ENCODE measurements at places on chromosomes 2 and 18.

- DNase-seq: no peak
Measured at GRCh38 chr2:152626911-152627339, 90.3 kb downstream of the PRPF40A start.

DNA sequence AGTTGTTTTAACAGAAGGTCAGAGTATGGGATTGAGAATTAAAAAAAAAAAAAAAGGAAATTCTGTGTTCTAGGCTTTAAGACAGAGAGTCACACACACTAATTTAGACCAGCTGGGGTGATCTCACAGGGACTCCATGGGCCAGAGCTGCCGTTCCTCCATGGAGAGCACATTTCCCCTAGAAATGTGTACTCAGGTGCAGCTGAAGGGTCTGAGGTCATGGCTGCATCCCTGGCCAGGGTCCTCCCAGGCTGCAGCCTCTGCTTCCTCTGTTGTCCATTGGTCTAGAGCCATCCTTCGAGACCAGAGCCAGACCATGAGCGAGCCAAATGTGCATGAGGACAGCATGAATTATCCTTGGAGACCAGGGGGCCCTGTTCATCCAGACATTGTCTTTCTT is 190.1 kb upstream of the TNP1 start:
- no peak for DNase-seq

DNA sequence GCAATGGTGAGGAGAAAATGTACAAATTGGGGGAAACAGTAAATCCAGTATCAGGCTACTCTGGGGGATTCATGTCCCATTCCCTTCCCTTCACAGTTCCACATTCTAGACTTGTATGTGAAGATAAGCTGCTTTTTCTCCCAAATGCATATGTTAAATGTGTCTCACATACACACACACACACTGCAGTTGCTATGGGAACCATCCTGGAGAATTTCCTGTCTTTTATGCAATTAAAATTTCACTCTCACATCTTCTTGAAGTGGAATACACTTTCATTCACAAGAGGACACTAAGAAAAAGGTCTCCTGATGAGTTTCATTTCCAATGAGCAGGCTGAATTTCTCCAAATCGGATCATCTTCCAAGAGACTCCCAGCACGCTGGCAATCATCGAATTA is 366.0 kb downstream of the LRATD1 start:
- DNase-seq: no peak

DNA sequence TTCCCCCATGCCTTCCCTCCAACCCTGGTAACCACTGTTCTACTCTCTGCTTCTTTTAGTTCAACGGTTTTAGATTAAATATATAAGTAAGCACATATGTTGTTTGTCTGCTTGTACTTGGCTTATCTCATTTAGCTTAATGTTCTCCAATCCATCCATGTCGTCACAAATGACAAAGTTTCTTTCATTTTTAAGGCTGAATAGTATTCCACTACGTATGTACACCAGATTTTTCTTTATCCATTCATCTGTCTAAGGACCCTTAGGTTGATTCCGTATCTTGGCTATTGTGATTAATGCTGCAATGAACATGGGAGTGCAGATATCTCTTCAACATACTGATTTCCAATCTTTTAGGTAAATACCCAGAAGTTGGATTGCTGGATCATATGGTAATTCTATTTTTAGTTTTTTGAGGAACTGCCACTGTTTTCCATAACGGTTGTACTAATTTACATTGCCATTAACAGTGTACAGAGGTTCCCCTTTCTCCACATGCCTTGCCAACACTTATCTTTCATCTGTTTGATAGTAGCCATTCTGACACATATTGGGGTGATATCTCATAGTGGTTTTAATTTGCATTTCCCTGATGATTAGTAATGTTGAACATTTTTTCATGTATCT is 8.1 kb downstream of the ASB3 start:
- no peak for DNase-seq

DNA sequence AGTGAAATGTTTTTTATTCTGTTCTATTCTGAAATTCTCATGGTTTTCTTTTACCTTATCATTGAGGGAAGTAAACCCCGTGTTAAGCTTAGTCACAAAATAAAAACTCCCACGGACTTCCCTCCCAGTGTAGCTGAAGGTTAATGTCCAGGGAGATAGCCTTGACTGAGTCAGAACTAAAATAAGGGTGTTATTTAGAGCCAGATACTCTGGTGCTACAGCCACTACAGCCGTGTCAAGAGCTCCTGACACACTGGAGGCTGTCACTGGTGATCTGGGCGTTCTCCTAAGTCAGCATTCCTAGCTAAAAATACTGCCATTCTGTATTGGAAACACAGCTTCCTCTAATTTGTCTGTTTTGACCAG is 82.0 kb upstream of the RANBP2 start:
- DNase-seq: no peak

DNA sequence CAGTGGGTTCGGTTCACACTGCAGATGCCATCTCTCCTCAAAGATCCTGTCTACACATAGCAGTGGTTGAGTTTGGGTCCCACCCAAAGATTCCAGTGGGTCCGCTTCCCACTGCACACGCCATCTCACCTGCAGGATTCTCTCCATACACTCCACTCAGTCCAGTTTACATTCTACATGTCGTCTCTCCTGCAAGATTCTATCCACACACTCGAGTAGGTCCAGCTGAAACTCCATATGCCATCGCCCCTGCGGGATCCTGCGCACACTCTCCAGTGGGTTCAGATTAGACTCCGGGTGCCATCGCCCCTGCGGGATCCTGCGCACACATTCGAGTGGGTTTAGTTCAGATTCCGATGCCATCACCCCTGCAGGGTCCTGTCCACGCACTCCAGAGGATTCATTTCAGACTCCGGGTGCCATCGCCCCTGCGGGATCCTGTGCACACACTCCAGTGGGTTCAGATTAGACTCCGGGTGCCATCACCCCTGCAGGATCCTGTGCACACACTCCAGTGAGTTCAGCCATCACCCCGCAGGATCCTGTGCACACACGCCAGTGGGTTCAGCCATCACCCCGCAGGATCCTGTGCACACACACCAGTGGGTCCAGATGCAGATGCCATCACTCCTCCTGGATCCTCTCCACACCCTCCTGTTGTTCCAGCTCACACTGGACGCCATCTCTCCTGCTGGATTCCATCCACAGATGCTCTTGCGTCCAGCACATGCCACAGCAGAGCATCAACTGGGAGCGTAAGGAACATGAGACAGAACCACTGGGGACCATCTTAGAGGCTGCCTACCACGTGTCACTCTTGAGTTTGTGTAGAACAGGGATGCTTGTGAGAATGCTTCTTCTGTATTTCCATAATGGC is 3.0 kb upstream of the PXDN start:
- DNase-seq: no peak

- no peak for DNase-seq
Measured at GRCh38 chr2:152097290-152097800, 1.5 kb downstream of the CACNB4 start.

GRCh38 chr2:28419443-28420270 is 27.0 kb downstream of the FOSL2 start:
- no peak for DNase-seq

- no peak for DNase-seq
Measured at GRCh38 chr2:98691303-98691702, 39.6 kb downstream of the MGAT4A start.

GRCh38 chr2:223260681-223261080 is 208.7 kb downstream of the KCNE4 start:
- DNase-seq: no peak

GRCh38 chr2:127092901-127093516 is 13.9 kb downstream of the BIN1 start:
- DNase-seq: no peak

- DNase-seq: no peak
Measured at GRCh38 chr2:11121099-11121822, 34.0 kb upstream of the SLC66A3 start.

Measured in CD4-positive, alpha-beta T cell treated with Interleukin-21 for 1 hour (primary cell).